Panc1 (cell line): ENCODE measurements at places on chromosomes 2 and 18.

GRCh38 chr2:223580951-223581350 lies 21.2 kb downstream of the SCG2 start:
- no peak for DNase-seq

GRCh38 chr2:110105608-110106467 lies 9.8 kb downstream of the MALL start:
- no peak for DNase-seq

- no peak for DNase-seq
Observed at GRCh38 chr2:133054297-133054696, 384.3 kb upstream of the LYPD1 start.

GRCh38 chr2:37625796-37626571 lies 45.5 kb downstream of the CDC42EP3 start:
- no peak for DNase-seq

DNA sequence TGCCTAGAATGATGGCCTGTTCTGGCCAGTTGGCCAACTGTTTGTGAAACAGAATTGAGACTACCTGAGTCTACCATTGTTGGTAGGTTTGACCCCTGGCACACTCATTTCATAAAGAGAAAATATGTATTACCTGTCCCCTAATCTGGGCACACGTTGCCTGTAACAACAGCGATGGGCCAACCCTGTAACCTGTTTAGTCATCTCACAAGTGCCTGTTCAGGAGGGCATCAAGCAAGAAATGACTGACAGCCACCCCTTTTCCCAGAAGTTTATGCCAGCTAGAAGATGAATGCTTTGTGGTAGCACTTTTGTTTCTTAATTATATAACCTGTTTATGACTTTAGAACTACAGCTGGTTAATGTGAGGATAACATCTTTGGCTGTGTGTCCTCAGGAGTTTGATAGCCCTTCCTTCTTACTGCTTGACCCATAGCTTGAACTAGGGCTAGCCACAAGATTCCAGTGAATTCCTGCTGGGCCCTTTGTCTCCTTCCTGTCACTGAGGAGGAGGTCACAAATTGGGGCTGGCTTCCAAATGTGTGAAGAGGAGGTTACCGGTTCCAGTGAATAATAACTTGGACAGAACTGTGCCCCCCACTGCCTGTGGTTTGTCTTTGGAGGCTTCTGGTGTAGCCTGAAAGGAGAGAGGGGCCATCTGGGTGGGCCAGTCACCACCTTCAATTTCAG lies 273.9 kb upstream of the EPAS1 start:
- no peak for DNase-seq

DNA sequence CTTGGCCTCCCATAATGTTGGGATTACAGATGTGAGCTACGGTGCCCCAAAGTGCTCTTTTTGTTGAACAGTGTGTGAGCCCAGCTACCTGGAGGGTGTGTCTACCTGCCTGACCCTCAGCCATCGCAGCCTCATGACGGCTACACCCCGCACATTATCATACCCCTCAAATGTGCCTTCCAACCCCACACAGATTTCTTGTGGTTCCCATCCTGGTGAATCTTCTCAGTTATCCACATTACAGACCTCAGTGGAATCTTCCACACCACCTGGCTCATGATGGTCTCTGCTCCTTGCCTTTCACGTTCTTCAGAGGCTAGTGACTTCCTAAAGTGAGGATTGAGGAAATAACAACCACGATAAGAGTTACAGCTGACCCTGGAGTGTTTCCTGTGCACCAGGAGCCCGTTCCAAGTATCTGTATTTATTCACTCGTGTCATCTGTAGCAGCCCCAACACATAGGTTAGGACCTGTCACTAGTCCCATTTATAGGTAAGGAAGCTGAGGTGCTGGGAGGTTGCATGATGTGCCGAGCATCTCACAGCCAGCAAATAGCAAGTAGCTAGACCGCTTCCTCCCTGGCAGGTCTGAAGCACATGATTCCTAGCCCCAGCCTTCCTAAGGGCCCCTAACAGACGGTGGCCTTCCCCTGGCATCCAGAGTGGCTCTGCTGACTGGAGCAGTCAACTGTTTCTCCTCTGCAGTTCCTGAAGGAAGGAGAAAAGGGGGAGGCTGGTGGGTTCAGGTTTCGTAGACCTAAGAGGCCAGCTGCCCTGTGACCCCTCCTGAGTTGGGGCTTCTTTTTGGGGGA lies 47.3 kb downstream of the TCF7L1 start:
- DNase-seq, result no peak

DNA sequence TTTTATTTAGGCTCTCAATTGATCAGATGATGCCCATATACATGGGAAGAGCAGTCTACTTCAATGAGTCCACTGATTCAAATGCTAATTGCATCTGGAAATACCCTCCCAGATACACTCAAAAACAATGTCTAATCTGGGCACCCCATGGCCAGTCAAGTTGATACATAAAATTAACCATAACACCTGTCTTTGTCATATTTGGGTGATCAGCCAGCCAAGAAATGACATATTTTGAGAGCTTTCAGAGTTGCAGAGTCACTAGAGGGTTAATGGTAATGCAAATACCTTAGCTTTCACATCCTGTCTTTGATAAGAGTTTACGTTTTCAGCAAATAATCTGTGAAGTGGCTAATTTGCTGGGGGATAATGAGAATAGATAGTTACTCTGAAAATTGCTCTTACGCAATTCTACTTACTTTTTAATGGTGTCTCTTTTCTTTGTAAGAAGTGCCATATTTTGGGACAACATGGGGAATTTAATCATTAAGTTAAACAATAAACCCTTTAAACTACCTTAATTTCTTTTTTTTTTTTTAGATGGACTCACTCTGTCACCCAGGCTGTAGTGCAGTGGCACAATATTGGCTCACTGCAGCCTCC lies 49.1 kb downstream of the CCDC195 start:
- no peak for DNase-seq

GRCh38 chr2:133077269-133077822 lies 407.3 kb upstream of the LYPD1 start:
- no peak for DNase-seq

- DNase-seq, result no peak
Observed at GRCh38 chr2:218880859-218881594, 375 bp downstream of the WNT10A start.

- DNase-seq, result no peak
Observed at GRCh38 chr18:12373116-12373770, 3.8 kb downstream of the AFG3L2 start.

DNA sequence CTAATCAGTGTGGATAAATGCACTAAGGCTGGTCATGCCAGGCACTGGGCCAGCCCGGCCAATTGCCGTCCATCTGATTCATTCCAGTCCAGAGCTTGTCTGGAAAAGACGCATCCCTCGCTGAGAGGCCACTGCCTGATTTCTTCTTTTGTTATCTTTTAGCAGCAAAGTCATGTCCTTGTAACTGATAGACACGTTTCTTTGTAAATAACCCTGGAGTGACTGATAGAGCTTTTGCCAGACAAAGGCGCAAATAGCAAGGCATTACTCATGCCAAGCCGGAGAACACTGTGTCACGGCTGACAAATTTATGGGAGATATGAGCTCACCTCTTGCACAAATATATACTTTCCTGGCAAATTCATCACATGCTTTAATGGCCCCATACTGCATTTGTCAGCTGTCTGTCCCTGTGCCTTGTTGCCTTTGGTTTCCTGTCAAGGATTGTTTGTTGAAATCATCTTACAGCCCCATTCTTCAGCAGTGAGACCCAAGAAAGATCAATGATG lies 164.4 kb downstream of the ETAA1 start:
- DNase-seq, result peak; percentile 82

- DNase-seq, result no peak
Observed at GRCh38 chr2:136214307-136215200, 96.6 kb upstream of the CXCR4 start.

- DNase-seq, result no peak
Observed at GRCh38 chr18:8770657-8771056, 65.3 kb downstream of the MTCL1 start.

DNA sequence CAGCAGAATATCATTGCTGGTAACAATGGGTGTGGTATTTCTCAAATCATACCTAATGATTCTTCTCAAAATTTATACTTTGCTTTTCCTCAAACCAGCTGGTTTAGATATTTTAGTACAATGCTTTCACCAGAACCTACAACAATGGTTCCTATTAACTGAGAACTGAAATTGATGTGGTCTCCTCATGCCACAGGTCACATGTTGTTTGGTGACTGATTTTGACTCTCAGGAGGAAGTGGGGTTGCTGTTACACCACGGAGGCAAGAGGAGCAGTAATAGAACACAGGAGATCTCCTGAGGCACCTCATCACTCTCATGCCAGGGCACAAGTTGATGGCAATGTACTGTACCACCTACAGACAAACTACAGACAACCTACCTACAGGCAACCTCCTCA lies 3.0 kb upstream of the CEP68 start:
- DNase-seq, result no peak

- no peak for DNase-seq
Observed at GRCh38 chr2:216113572-216113971, 4.4 kb downstream of the XRCC5 start.

DNA sequence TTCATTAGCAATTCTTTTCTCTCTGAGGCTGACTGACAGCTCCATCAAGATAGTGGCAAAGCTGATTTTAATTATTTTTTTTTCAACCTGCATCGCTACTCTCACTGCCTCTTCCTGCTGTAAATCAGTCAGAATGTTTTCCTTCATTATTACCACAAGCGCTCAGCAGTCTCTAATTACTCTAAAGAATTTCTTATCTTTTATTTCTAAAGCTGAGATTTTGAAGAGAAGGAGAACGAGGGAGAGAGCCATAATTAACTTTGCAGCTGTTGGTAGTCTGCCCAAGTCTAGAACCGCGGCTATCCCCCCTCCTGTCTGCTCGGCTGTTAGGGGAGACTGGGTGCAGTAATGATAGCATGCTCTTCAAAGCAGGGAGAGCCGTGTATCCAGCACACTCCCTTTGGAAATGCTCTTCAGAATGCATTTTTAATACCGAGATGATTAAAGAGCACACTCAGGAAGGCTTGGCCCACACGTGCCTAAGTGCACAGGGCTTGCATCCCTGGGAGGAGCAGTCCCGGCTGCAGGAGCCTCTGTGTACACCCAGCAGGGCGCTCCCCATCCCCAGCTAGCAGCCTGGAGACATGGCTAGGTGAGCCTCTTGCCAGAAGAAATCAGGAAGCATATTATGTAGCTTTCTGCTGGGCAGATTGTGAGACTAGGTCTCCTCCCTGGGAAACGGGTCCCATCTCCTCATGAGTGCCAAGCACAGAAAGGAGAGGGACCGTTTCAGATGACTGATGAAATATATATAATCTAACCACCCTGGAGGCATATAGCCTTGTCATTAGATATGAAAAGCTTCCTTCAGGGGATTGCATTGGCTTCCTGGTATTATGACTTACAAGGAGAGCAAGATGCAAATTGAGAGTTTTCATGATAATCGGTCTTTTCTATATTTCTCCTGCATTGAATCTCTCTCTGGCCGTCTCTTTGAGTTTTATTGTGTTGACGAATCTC lies 555.2 kb downstream of the CMPK2 start:
- no peak for DNase-seq

GRCh38 chr2:97693476-97693875 lies 19.9 kb upstream of the ZAP70 start:
- no peak for DNase-seq

GRCh38 chr18:79371561-79372121 lies 24.1 kb upstream of the NFATC1 start:
- DNase-seq, result no peak

GRCh38 chr18:5419030-5419429 lies 123.5 kb upstream of the ZBTB14 start:
- no peak for DNase-seq

DNA sequence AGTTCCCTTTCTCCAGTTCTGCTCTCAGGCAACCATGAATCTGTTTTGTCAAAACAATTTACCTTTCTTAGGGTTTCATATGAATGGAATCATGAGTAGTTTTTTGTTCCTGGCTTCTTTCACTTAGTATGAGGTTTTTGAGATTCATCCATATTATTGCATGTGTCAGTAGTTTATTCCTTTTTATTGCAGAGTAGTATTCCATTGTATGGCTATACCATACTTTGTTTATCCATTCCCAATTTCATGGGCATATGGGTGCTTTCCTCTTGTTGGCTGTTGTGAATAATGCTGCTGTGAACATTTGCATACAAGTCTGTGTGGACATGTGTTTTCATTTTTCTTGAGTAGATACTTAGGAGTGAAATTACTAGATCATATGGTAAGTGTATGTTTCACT lies 46.0 kb downstream of the SANBR start:
- no peak for DNase-seq

- no peak for DNase-seq
Observed at GRCh38 chr2:60053791-60054190, 499.7 kb downstream of the BCL11A start.

- no peak for DNase-seq
Observed at GRCh38 chr2:636641-637405, 40.4 kb downstream of the TMEM18 start.

GRCh38 chr2:168751104-168751740 lies 51.2 kb upstream of the NOSTRIN start:
- no peak for DNase-seq

DNA sequence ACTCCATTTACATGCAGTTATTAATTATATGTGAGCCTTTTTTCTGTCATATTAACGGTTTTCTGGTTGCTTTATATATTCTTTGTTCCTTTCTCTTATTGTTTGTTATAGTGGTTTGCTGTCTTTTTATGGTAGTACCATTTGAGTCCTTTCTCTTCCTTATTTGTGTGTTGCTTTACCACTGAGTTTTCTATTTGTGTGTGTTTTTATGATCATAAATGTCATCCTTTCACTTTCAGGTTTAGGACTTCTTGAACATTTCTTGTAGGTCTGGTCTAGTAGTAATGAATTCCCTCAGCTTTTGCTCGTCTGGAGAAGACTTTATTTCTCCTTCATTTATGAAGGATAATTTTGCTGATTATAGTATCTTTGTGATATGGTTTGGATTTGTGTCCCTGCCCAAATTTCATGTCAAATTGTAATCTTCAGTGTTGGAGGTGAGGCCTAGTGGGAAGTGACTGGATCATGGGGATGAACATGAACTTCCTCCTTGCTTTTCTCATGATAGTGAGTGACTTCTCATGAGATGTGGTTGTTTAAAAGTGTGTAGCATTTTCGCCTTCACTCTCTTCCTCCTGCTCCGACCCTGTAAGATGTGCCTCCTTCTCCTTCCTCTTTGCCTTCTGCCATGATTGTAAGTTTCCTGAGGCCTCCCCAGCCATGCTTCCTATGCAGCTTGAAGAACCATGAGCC lies 11.5 kb downstream of the GCC2 start:
- DNase-seq, result no peak

GRCh38 chr2:119407430-119408220 lies 24.0 kb upstream of the TMEM37 start:
- peak; percentile 35 for DNase-seq

DNA sequence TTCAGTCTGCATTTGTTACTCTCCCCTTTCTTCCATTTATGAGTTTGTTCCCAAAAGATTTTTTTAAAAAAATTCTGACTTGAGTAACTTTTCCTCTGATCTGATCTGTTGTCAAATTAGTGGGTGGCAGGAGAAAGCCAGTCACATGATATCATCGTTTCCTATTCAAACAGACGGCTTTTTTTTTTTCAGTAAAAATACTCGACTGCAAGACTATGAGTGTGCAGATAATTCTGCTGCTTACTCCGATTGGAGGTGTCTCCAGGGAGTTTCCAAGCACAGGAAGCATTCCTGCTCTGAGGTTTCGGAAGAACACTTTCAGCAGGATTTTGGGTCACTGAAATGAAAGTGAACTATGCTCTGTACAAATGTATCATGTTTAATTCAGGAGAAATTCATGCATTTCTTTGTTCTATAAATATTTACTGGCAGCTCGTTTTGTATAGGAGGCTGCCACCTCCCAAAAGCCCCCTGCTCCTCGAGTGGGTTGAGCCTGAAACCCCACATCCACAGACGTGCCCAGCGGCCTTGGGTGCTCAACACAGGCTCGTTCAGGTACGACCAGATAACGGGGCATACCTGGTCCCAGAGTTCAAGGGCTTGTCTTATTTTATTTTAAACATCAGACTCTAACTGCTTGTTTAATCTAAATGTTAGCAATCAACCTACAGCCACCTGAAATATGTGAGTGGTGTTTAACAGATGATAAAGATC lies 126.9 kb upstream of the ZNF516 start:
- DNase-seq, result no peak
